ENCODE measurements at places on chromosomes 13 and 19.
A peak's percentile ranks its signal among the peaks of the same experiment; 100 is the strongest.

- no peak for DNase-seq
Observed at GRCh38 chr19:39064405-39064804, 19.8 kb upstream of the ACP7 start.

DNA sequence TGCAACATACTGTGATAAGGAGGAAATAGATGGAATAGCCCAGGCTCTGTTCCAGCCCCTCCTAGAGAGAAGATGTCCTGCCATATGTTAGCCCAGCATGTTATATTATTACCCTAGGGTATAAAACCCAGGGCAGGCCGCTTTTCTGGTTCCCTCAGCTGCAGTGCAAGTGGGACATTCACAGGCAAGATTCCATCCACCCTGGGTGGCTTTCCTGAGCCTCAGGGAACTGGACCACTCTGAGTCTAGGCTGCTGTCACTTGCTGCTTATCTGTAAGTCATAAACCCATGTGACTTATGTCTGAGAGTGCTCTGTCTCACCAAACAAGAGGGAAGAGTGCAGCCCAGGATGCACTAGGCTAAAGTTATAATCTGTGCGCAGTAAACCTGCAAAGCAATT is 413.2 kb downstream of the MZT1 start:
- no peak for DNase-seq

GRCh38 chr19:5152767-5153532 is 184.0 kb downstream of the KDM4B start:
- DNase-seq: no peak

DNA sequence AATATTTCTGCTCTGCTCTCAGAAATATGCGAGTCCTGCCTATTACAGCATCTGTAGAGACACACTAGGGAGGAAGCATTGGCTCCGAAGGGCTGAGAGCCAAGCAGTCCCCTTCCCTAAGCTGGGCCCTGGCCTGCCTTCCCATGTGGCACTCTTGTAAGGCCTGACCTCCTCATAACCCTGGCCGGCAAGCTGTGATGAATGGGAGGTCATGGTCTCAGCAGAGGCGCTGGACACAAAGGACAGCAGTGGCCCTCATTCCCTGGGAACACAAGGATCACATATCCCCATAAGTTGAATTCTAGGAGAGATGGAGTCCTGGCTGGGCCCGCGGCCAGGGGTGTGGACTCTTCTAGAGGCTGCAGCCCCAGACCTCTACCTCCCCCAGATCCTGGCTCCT is 483.3 kb downstream of the ZNF536 start:
- DNase-seq: no peak

- no peak for DNase-seq
Observed at GRCh38 chr13:98974053-98974452, 3.8 kb downstream of the DOCK9 start.

DNA sequence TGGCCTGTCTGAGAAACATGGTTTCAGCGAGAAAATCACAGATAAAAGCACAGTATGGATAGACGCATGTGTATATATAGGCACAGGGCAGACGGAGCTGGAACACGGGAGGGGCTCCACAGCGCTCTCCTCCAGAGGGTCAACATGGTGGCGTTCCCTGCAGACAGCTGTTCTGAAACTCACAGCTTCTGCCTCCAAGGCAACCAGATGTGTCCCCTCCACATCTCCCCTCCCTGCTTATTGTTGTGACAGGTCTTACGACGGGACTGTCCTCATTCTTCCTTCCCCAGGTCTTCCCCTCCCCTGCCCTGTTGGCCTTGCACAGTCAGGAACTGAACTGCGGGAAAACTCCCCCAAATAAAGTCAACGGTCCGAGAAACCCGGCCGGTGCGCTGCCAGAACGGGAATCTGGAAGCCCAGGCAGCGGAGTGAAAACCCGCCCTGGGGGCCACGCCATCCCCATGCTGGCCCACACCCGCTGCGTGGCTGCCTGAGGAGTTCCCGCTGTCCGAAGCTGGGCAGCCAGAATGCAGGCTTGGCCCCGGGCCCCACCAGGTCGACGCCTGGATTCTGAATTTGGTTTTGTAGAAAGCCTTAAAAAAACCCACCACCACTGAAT is 2.6 kb upstream of the TIMM13 start:
- DNase-seq: no peak

DNA sequence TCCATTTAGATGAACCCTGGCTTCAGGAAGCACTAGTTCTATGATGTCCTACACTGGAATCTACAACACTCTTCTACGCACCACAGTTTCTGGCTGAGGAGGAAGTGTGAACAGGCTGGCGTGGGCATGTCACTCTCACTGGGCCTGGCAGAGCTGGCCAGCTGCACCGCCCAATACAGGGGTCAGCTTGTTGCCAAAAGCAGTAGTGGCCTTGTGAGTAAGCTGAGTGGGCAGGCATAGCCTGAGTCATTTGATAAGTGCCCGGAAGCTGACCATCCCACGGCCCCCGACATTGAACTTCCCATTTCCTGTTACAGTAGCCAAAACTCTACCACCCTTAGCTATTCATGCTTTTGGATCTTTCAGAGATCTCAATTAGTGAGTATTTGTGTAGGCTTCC is 240.9 kb upstream of the SERP2 start:
- DNase-seq: no peak

GRCh38 chr13:113791226-113791625 is 32.2 kb downstream of the TMEM255B start:
- no peak for DNase-seq

GRCh38 chr19:52602941-52603340 is 32.9 kb downstream of the ZNF701 start:
- no peak for DNase-seq

GRCh38 chr13:110282316-110282841 is 24.6 kb downstream of the COL4A1 start:
- DNase-seq: no peak

DNA sequence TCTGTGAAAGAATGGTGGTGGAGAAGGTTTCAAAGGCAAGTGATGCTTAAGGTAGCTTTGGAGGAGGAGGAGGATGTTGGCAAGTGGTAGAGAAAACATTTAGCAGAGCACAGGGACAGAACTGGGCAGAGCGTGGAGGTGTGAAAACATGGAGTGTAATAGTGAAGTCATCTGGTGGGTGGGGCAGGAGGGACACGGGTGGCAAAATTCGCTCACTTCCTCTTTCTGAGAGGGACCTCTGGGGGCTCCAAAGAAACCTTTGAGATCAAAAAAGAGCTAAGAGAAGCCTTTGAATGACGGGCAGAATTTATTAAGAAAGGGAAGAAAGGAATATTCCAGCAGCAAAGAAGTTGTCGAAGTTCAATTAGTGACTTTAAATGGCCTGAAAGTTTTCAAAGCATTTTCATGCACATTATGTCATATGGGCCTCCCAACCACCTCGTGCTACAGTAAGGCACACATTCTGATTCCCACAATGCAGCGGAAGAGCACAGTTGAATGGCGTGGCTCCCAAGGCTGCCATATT is 82.8 kb downstream of the STARD13 start:
- no peak for DNase-seq

DNA sequence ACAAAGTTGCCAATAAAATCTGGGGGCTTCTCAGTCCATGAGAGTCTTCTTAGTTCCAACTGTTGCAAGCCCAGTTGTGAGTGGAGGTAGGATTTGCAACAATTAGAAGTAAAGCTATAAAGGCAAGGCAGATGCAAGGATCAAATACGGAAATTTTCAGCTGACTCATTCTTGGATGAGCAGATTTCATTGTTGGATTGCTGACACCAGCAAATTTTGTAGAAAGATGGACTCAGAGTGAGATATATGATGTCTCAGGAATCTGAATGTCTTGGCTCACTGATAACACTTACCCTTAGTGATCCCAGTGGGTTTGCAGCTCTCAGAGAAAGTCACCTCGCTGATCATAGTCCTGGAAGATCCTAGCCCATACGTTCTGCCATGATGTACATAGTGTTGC is 209.0 kb downstream of the GPC6 start:
- no peak for DNase-seq

GRCh38 chr13:91722267-91722884 is 324.0 kb downstream of the GPC5 start:
- peak; percentile 32 for DNase-seq

DNA sequence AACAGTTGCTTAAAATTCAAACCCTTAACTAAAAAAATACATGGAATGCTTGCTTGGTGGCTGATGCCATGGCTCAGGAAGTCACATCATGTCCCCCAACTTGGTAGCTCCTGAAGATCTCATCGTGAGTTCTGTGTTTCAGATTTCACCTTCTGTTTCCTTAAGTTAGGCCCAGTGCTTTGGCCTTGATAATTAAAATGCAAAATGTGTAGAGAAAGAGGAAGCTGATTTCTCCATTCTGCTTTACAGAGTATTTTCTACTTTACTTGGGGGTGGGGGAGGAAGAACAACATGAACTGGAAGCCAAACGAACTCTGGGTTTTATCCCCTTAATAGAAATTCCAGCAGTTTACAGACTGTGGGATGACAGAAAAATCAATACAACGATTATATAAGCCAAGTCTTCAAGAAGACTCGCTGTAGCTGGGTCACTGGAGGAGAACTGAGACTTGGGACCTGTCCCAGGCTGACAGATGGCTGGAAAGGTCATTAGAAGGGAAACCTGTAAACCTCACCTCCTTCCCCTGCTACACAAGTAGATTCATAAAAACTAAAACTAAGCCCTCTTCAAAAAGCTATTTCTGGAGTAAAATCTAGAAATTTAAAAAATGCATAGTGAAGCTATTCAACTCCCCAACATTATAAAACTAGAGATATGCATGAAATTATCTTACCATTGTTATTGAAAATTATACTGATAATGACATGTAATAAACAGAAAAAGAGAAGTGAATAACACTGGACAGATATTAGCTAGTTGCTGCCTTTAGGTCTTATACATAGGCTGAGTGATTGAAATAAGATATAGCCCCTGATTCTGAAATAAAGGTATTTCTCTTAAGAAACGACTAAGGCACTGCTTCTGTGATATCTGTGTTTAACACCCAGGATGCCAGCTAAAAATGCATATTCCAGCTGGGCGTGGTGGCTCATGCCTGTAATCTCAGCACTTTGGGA is 22.1 kb upstream of the GGACT start:
- no peak for DNase-seq

DNA sequence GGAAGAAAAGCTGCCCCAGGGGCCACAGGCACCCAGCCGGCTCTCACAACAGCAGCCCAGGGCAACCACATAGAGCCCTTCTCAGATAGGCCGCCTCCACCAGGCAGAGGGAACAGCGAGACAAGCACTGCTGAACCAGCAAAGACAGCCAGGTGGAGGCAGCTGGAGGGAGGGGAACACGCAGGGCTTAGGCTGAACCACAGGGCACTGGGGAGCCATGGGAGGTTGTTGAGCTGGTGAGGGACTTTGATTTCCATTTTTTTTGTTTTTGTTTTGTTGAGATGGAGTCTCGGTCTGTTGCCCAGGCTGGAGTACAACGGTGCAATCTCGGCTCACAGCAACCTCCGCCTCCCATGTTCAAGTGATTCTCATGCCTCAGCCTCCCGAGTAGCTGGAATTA is 3.5 kb downstream of the GAMT start:
- DNase-seq: no peak

DNA sequence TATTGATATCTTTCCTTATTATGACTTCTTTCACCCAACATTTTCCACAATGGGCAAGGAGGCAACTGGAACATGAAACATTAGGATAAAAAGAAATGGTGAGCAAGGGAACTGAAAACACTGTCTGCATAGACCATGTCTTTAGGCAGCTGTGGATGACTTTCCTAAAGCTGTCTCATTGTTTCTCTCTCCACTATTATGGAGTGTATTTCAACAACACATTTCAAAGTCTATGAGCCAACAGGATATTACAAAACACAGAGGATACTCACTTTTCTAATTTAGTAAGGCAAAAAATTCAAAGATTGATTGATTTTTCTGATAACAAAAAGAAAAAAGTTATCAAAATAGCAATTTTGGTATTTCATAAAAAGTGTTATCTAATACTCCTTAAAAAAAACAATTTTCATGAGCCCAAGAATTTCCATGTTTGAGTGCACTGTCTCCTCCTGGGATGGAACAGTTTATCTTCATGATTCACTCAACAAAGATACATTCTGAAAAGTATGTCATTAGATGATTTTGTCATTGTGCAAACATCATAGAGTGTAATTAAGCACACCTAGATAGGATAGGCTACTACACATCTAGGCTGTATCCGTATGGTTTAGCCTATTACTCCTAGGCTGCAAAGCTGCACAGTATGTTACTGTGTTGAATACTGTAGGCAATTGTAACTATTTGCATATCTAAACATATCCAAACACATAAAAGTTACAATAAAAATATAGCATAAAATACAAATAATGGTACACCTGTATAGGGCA is 1568.4 kb downstream of the SLITRK5 start:
- DNase-seq: no peak

DNA sequence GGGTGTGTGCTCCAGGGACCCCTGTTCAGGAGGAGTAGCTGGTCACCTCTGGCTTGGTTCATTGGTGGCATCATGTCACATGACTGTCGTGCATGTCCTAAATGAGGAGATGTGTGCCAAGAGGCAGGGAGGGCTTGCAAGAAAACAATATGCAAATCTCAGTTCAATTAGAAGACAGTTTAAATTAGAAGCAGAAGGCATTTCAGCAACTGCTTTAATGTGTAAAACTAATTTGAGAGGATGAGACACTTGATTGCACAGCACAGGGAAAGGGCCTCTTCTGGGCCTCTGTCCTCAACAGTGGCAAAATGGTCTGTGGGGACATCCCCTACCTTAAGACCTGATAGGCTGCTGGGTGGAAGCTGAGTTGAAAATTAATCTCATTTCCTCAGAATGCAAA is 54.6 kb downstream of the SPATA13 start:
- DNase-seq: no peak

DNA sequence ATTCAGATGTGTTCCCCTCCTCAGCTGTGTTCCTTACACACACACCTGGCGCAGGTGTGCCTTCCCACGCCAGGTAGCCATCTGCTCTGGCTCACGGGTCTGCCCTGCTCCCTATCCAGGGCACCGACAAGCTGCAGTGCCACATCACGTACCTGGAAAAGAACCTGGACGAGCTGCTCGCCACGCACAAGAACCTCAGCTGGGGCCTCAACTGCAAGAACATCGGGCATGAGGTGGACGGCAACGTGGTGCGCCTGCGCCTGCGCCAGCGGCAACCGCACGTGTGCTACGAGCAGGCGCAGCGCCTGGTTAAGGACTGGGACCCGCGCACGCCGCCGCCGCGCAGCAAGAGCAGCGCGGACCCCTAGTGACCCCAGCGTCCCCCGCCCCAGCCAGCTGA is 26.5 kb upstream of the CASP14 start:
- no peak for DNase-seq

- DNase-seq: no peak
Observed at GRCh38 chr13:110411688-110412059, 104.6 kb downstream of the COL4A2 start.

DNA sequence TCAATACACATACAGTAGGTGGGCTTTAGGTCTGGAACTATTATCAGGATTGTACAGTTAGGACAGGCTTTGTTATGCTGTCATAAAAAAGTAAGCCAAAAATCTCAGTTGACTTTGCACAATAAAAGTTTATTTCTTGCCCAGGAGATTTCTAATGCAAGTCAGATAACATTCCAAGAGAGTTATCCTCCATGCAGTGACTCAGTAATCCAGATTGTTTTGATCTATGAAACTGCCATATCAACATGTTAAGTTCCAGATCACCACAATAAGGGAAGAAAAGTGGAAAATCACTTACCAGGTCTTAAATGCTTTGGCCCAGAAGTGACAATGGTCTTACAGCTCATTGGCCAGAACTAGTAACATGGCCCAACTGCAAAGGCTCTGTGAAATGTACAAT is 636.2 kb upstream of the KLF12 start:
- no peak for DNase-seq

All from erythroblast (primary cell).